ENCODE measurements at places on chromosomes 7 and 10.

DNA sequence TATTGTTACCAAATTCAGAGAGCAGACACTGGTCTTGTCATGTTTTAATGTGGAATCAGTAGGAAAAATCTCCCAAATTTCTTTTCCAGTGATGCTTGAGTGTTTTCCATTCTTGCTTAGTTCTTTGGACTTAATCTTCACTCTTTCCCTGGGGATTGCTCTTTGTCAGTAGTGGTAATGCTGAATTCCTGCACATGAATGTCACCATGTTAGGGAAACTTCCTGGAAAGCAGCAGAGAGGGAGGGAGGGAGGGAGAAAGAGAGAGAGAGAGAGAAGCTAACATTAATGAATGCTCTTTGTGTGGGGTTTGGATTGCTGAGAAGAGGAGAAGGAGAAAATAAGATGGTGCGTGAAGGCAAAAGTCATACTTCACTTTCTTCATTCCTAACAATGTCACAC, 295.3 kb upstream of the COBL start:
- no peak for DNase-seq

DNA sequence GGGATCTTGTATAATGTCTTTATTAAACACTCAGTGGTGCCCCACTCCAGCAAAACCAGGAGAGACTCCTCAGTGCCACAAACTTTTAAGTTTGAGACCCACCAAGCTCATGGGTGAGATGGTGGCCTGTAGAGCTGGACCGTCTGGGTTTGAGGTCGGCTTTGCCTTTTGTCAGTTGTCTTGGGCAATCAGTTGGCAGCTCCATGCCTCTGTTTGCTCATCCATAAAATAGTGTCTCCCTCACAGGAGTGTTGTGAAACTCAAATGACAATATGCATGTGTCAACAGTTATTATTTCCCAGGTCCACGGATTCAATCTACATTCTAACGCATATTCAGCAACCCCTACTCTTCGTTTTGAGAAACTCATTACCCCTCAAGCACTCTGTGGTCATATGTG, 367.8 kb upstream of the C7orf33 start:
- DNase-seq: no peak

- no peak for DNase-seq
Observed at GRCh38 chr10:32946108-32946507, 11.9 kb downstream of the ITGB1 start.

- DNase-seq: no peak
Observed at GRCh38 chr7:13028825-13029099, 341.3 kb downstream of the ARL4A start.

DNA sequence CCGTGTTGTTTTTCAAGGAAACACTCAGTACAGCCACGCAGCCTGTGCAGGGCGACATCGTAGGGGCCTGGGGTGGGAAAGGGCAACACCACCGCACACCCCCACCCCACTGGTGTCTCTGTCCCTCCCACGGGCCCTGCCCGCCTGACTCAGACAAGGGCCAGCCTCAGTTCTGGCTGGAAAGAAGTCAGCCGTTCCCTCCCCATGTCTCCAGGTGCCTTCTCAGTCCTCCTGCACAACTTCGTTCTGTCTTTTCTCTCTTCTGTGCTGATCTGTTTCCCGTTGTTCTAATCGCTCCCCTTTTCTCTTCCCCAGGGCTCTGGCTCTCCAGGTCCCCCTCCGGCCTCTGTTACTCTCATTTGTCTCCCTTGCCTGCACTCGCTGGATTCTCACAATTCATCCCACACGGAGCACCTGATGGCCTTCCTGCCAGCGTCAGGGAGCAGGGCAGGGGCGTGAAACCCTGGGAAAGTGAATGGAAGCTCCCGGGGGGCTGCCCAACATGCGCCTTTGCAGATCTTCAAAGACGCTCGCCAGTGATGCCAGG, 97.7 kb downstream of the WDR37 start:
- no peak for DNase-seq
